Anterior cingulate cortex (tissue), 58 donors: ENCODE measurements at places on chromosomes 13 and 19.

DNA sequence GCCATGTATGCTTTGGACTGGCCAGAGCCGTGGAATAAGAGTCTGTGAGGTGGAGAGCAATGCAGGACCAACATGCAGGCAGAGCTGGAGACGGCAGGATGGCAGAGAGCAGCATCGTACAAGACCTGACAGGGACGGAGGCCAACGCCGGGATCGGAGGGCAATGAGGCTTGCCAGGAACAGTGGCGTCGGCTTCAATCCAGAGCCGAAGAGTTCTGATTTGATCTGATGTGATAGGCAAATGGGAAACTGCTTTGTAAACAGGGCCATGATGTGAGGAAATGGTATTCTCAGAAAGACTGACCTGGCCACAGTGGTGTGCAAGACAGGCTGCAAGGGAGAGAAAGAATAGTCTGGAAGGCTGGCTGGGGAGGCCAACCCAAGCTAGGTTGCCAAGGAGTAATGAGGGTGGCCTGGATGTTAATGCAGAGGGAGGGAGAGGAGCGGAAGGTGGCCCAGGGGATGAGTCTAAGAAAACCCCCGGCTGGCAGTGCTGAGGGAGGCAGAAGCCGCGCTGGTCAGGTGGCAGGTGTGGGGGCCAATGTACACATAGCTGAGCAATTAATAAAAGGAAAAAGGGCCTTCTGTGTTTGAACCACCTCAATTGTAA is 26.7 kb downstream of the RCBTB2 start:
- no peak for DNase-seq

DNA sequence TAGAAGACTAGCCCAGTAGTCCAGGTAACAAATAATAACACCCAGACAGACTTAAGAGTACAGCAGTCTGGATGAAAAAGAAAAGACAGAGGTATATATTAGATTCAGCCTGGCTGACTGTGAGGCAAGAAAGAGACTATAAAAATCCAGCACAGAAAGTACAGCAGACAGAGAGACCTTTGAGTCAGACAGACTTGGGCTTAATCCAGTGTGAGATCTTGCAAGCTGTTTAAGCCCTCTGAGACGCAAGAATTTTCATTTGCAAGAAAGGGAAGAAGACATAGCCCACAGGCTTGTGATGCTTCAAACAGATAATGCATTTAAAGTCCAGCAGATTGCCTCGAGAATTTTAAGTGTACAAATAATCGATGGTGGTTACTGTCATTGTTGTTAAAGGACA is 471.4 kb downstream of the LIG4 start:
- DNase-seq = no peak

GRCh38 chr13:53311561-53311960 is 282.9 kb downstream of the OLFM4 start:
- no peak for DNase-seq

GRCh38 chr19:18298601-18299000 is 17.2 kb upstream of the JUND start:
- DNase-seq = no peak

- DNase-seq = no peak
These were observed 999 bp upstream of the ZNF264 start for GRCh38 chr19:57190301-57190700.

GRCh38 chr13:43085545-43085944 is 62.2 kb downstream of the DNAJC15 start:
- DNase-seq = no peak

DNA sequence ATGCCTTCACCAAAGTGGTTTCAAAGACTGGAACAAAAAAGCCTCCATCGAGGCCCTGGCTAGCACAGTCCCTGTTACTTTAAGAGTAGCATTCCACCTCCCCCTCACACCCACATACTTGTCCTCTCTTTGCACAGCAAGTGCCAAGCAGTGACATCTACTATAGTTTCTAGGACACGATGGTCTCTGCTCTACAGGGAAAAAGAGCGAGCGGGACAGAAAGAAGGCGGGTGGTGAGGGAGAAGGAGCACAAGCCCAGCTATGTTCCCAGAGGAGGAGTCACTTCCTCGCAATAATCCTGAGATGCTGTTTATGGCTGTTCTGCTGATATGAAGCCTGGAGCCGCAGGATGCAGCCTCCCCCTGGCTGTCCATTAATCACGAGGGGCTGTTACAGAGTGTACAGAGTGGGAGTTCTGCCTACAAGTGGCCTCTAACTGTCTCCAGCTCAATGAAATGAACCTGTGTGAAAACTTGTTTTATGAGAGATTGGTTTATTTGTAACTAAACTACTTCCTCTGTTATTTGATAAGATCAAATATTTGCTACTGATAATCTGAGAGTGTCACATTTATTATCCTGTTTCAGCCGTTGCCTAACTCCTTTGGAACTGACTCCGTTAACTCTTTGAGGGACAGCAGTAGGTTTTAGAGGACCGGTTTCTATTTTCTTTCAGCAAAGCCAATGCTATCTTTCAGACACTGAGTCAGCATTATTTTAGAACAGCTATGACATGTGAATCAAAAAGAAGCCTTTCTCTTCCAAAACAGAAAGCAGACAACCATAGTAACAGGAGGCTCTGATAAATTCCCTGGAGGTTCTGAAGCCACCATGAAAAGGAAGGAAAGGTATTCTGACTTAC is 208.0 kb downstream of the SPRY2 start:
- DNase-seq = peak; percentile 66
